Astrocyte (in vitro differentiated cells and primary cell): ENCODE measurements at places on chromosomes 11 and 22.

DNA sequence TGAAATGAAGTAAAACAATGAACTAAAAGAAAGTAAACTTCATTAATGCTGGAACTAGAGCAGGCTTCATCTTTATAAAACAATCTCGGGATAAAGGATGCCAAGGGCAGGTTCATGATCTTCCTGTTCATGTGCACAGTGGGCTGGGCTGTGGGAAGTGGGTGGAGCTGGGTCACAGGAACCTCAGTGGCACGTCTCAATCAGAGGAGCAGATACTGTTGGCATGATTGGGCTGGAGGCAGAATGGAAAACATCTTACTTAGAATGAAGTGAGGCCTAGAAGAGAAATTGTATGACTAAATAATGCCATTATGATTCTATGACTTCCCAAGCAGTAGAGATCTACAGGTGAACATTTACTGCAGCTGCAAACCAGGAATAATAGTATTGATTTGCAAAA, 45.4 kb upstream of the CALCB start:
- no peak for DNase-seq

DNA sequence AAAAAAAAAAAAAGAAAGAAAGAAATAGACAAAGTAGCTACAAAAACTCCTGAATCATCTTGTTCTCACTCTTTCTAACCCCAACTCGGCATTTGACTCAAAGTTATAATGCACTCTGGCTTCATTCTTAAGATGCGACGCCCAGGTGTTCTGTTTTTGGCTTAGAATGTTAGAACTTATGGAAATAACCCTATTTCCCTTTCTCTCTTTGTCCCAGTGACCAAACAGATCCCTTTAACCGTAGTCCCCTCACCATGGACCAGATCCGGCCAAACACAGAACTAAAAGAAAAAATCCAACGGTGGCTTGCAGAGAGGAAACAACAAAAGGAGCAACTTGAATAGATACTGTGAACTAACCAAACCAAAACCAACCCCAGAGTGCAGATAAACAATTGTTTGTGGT, 5.3 kb upstream of the ATP5MG start:
- DNase-seq: no peak

GRCh38 chr11:88387957-88388356, 50.4 kb upstream of the CTSC start:
- no peak for DNase-seq

DNA sequence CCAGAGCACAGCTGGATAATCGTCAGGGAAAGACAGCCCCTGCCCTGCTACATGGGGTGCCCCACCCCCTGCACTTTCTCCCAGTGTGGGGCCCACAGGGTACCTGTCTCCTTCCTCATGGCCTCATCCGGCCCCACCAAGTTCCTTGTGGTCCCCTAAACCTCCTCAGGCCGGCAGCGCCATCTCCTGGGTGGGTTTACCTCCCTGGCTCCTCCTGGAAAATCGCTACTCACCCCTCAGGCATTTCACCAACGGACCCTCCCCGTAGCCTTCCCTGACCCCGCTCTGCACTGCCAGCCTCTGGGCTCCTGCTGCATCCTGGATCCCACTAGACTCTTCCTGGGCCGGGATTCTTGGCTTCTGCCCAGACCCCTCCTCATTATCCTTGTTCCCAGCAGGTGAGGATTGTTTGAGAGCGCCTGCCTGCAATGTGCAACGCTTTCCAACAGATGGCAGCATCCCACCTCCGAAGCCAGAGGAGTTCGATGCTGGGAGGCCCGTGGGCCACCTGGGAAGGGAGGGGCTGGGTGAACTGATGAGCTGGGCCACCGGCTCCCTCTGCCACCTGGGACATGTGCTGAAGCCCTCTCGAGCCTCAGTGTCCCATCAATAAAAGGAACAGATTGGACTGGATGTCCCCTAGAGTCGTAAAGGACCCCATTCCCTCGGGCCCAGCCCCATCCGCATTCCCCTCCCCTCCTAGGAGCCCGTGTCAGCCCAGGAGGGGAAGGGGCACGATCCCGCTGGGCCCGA, 44.2 kb upstream of the TTLL12 start:
- DNase-seq: no peak

- peak; percentile 84 for DNase-seq
These were observed 669 bp downstream of the MICAL3 start for GRCh38 chr22:18023509-18024275.

GRCh38 chr22:49365910-49366309, 461.8 kb downstream of the BRD1 start:
- DNase-seq: no peak

- no peak for DNase-seq
These were observed 138.1 kb upstream of the RAG2 start for GRCh38 chr11:36736103-36736502.
